ENCODE measurements at places on chromosomes 5 and 9.

- no peak for DNase-seq
Measured at GRCh38 chr5:64838376-64838775, 69.6 kb downstream of the CWC27 start.

DNA sequence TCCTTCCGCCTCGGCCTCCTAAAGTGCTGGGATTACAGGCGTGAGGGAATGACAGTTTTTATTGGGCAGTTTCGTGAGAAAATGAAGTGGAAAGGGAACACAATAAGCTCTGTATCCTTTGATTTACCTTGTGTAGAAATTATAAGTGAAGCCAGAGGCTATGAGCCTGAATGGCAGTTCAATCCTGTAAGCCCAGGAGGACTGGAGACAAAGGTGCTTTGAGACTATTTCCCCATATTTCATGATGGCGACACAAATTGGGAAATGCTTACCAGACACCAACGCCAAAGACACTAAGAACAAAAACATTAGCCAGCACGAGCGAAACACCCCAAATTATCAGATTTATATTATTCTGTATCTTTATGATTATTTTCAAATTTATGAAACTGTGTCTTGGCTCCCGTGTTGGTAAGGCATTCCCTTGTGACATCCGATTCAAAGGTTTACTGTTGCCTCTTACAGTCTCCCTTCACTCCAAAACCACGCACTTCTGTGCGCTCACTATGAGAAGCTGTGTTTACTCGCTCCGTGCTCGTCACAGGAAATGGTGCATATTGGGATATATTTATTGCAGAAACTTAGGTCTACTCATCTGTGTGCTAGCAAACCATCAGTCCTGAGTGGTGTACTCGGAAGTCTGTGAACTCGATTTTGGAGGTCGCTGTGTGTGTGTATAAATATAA, 73.9 kb downstream of the SH3PXD2B start:
- DNase-seq: no peak

- no peak for DNase-seq
Measured at GRCh38 chr9:99907208-99907532, 716 bp downstream of the STX17 start.

- no peak for DNase-seq
Measured at GRCh38 chr5:109873687-109874086, 184.0 kb downstream of the MAN2A1 start.

DNA sequence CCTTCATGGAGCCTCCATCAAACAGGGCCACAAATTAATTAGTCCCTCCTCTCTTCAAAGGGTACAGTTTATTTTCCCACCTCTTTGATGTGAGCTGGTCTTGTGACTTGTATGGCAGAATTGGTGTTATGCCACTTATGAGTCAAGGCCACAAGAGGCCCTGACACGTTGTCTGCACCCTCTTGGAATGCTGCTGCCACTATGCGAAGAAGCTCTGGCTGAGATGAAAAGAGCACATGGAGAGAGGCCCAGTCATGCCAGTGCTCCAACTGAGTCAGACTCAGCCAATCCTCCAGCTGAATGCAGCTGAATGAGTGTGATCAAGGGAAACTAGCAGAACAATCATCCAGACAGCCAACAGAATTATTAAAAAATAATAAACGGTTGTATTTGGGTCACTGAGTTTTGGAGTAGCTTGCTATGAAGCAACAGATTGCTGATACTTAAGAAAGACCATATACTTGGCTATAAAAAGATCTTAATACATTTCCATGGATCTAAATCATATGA, 128.3 kb downstream of the MARCHF11 start:
- DNase-seq: no peak

GRCh38 chr9:124389146-124389939, 25.9 kb downstream of the PSMB7 start:
- no peak for DNase-seq

- DNase-seq: no peak
Measured at GRCh38 chr9:120668399-120668798, 45.9 kb downstream of the MEGF9 start.

DNA sequence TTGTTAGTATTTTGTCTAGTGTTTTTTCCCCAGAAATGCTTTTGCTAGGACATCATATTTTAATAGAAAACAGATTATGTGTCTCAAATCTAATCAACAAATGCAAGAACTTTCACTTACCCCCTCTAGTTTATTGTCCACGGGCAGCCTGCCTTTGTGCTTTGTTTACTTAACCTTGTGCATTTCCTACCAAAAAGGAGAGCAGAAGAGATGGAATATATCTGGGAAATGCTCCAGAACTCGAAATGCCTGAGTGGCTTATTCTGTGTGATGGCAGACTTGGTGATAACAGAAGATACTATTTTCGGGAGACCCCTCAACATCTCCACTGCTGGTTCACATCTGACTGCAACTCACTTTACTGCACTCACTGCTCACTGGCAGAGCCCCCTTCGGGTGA, 33.3 kb upstream of the SPDL1 start:
- DNase-seq: no peak

Data from GM12891 (cell line).